Neural progenitor cell (in vitro differentiated cells): ENCODE measurements at places on chromosomes 16 and 17.

GRCh38 chr17:11671126-11671525 is 72.9 kb downstream of the DNAH9 start:
- no peak for DNase-seq

GRCh38 chr17:81487487-81488275 is 24.9 kb downstream of the ACTG1 start:
- DNase-seq = peak; percentile 92

GRCh38 chr17:31099016-31099415 is 4.2 kb downstream of the NF1 start:
- no peak for DNase-seq

DNA sequence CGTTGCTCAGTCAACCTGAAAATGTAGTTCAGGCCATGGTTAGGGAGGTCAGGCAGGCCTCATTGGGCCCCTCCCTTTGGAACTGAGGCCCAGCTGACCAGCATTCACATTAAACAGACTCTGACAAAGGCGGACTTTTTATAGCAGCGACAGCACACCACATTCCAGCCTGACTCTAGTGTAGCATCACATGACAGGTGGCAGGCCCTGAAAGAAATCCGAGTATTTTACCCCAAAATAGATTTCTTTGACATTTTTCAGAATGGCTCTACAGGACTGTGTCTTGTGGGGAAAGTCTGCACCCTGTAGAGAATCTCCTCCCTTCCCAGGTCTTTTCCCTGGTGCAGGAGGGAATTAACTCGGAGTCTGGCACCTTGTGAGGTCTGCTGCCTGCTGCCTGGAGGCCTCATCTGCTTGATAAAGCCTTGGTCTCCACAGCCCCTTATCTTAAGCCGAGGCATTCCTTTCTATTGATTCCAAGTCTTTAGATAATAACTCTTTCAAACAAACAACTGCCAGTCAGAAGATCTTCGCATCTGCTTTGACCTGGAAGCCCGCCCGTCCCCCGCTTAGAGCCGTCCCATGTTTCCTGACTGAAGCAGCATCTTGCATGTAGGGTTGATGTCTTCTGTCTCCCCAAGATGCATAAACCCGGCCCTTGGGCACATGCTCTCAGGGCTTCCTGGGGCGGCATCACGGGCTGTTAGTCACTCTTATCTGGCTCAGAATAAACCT is 44.0 kb upstream of the CAPN15 start:
- DNase-seq = peak; percentile 86

- no peak for DNase-seq
Measured at GRCh38 chr16:88619859-88620815, 18.2 kb upstream of the IL17C start.

DNA sequence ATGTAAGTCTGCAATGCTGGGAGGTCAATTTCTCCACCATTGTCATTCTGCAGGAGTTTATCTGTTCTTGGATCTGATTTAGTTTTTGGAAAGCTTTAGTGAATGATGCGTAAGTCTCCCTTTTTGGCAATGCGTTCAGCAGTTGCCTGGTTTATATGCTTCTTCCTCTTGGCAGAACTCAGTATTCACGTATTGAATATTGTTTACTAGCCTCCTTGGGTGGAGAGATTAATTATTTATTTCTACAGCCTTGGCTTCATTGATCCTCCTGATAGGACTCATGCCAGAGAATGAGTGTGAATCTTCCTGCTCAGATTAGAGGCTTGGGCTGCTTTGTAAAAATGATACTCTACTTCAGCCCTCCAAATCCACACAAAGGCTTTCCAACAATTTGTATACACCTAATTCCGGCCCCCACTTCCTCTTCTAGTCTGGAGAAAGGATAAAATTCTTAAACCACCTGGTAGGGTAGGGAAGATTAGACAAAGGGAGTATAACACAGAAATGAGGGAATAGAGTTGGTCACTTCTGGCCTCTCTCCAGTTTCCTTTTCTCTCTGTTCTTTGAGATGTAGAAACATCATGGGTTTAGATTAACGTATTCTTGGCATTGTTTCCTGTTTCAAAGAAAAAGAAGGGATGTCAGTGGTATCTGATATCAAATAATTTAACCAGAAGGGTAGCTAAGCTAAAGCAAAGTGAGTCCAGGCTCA is 929.8 kb downstream of the KCNJ2 start:
- DNase-seq = no peak

GRCh38 chr17:19703828-19704613 is 12.4 kb downstream of the SLC47A2 start:
- peak; percentile 45 for DNase-seq

GRCh38 chr17:80944326-80944725 is 47.3 kb upstream of the CHMP6 start:
- DNase-seq = no peak

DNA sequence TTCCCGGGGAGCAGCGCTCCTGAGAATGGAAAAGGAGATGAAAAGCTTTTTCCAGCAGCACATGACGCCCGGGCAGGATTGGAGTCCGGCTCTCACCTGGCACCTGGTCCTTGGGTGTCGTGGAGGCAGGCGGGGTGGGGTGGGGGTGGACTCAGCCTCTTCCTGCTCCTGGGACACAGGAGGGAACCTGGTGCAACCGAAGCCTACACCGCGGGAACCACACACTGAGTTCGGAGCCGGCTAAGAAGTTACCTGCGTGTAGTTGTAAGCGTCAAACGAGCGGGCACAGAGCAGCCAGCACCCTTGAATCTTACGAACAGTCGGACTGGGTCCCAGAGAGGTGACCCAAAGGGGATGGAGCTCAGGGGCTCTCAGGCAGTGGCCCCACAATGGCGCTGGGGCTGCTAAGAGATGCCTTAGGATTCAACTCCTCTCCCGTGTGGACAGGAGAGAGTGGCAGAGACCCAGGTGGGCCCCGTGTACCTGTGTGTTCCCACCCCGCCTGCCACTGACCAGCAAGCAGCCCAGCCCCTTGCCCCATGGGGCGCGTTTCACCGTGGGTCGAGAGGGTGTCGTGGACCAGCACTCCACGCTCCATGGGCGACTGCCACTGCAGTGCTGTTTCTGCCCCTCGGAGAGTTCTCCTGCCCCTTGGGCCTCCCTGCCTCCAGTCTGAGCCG is 105.8 kb upstream of the METRNL start:
- DNase-seq = no peak

- DNase-seq = peak; percentile 42
Measured at GRCh38 chr17:29140631-29141513, 39.3 kb downstream of the MYO18A start.

DNA sequence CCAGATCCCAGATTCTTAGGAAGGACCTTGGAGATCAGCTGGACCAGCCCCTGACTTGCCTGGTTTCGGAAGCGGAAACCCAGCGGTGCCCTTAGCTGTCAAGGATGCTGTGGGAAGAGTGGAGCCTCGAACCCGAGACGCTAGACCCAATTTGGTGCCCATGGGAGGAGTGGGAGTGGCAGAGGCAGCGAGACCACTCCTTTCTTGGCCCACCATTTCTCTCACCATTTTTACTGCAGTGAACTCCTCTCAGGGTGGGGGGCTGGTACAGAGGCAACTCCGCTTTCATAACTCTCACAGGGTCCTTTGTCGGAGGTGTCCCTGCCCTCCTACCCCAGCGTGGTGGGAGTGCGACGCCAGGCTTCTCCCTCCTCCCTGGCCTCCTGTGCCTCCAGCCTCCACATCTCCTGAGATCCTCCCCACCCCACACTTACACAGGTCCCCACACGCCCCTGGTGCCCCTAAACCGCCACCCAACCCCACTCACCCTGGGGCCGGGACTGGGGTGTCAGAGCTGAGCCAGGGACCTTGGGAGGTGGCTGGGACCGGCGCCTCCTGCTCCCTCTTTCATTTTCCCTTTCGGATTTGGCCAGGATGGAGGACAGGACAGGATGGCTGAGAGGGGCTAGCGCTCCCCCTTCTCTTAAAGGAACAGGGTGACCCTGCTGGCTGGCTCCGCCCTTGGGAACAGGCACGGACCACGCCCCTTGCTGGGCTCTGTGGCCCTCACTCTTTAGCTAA is at the start of gene GJD3:
Gene GJD3 (minus strand): TSS at position 617 of the 741 bp plus-strand sequence. CDS start 922 bp downstream, outside the sequence.
- peak; percentile 57 for DNase-seq

- DNase-seq = no peak
Measured at GRCh38 chr16:70348991-70349390, 2.3 kb downstream of the DDX19A start.

- DNase-seq = no peak
Measured at GRCh38 chr17:35808240-35808961, 883 bp upstream of the TAF15 start.

GRCh38 chr17:14826358-14826757 is 438.8 kb downstream of the PMP22 start:
- no peak for DNase-seq

GRCh38 chr16:15597822-15598647 is 44.9 kb downstream of the MARF1 start:
- DNase-seq = no peak

- no peak for DNase-seq
Measured at GRCh38 chr17:33493566-33493965, 200.5 kb upstream of the ASIC2 start.

DNA sequence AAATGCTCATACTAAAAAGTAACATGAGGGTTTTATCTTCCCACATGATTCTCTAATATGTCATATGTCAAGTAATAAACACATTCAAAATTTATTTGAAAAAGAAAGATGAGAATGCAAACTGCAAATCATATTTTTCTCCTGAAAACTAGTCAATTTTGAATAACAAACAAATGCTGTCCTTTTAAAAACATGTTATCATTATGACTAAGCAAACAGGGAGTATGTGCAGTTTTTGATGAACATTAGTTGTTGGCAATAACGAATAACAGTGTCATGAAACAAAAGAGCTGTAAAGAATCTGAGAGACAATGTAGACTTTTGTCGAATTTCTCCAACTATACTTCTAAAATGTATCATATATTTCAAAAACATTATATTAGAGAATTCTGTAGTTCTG is 34.8 kb downstream of the RPGRIP1L start:
- DNase-seq = no peak

DNA sequence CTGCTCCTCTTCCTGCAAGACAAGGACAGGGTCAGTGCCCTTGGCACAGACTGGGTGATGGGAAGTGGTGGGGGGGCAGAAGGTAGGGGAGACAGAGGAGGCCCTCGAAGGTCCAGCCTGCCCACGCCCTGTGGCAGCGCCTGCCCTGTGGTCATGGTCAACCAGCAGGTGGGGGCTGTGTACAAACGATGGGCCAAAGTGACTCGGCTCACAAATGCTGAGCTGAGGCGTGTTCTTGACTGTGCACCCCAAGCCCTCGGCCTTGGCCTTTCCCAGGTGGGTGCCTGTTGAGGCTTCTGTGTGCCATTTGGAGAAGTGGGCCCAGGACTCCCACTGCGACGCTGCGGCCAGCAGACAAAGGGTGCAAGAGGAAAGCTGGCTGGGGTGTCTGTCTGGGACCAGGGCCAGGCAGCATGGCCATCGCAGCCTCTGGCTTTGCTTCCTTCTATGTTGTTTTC is 22.6 kb downstream of the MXRA7 start:
- DNase-seq = no peak
